ENCODE measurements at places on chromosomes 2 and 18. TPM values are rescaled to one million over a fixed set of nuclear protein-coding genes. Genes with fewer than 3 reads are reported as not detected.

- DNase-seq: no peak
Observed at GRCh38 chr2:239778042-239778851, 246.9 kb downstream of the NDUFA10 start.

- no peak for DNase-seq
Observed at GRCh38 chr2:95359501-95359930, 43.0 kb upstream of the FAHD2A start.

DNA sequence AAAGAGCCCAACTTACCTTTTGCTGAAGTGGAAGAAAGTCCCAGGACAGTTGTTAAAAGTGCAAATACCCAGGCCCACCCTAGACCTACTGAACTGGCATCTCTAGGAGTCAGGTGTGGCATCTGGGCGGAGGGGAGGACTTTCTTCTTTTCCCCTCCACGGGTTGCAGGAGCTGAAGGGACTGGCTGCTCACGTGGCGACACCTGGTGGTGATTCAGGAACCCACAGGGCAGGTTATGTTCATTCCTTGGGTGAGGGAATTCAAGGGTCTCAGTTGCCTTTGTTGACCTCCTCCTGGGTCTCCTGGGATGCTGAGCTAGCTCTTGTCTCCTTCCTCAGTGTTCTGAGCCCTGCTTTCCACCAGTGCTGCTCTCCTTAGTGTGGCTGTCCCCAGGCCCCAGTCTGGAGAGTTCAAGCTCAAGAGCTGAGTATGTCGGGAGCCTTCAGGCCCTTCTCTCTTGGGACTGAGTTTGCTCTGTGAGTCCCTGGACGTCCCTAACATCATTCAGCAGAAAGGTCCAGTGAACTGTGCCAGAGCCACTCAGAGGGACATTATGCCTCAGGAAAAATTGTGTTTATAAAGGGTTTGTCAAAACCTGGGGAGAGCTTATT, 56.9 kb downstream of the DYSF start:
- peak; percentile 52 for DNase-seq

The MROH2A gene
- 0.10 TPM for total RNA-seq

- no peak for DNase-seq
Observed at GRCh38 chr2:30702694-30703093, 104.6 kb downstream of the CAPN13 start.

DNA sequence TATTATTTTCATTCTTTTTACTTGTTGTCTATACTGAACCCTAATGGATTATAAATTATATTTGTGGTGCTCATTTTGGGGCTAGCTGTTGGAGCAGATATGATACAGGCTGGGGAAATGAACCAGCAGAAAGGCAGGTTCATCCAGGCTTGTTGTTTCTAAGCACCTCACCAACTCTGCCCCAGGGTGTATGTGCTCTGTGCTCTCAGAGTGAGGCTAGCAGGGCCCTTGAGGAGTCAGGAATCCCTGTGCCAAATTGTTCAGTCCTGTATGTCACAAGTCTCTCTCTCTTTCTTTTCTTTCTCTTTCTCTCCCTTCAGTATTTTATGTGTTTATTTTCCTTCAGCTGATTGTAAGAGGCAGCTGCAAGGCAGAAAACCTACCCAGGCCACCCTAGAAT, 181.1 kb upstream of the DPP10 start:
- DNase-seq: no peak

- DNase-seq: no peak
Observed at GRCh38 chr2:162465430-162465829, 121.5 kb downstream of the GCA start.

DNA sequence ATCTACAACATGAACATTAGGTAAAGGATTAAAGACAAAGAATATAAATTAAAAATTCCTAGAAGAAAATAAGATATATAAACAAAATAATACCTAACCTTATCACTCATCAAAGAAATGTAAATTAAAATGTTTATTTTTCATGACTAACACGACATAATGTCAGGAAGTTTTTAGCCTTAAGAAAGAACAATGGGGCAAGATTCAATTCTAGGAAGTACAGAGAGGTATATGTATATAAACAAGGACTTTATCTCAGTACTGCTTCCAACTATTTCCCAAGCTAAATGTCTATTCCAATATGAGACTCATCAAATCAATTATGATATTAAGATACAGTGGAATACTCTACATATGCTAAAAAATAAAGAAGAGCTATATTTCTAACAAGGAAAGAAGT, 44.1 kb downstream of the TTC21B start:
- DNase-seq: no peak

DNA sequence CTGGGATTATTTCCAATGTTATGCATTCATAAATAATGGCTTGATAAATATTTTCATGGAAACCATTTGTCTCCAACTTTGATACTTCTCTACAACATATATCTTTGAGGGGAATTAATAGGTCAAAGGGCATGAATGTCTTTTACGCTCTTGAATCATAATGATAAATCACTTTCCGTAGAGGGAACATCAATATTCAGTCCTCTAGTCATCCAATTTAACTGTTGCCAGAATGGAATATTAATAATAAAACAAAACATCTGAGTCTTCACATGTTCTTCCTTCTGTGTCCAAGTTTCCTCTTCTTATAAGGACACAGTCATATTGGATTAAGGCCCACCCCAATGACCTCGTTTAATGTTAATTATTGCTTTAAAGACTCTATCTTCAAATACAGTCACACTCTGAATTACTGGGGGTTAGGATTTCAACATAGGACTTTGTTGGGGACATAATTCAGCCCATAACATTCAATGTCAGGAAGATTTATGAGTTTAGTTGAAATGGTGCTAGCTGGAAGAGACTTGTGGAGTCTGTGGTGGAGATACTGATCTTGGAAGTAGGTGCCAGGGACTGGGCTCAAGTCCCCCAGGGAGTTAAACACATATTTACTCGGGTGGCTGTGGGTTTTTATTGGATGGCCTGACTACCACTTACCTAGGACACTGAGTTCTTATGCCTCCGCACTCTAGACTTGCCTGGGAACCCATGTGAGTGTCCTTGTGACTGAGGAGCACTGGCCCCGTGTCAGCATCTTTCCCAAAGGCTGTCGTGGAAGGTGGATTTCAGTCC, 85.0 kb upstream of the SEC11C start:
- DNase-seq: peak; percentile 45

DNA sequence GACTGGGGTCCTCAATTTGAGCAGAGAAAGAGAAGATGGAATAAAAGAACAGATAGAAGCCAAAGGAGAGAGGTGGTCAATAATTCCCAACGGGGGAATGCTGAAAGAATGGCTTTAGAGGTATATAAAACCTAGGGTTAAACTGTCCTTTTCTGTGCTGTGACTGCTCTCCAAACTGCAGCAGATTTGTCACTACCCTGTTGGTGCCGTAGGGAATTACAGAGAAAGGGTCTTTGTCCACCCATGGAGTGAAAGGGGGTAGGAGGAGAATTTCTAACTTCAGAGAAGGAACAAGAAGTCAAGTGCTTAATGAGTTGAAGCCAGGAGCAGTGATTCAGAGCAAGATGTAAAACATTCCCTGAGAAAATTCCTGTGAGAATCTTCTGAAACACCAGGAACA, 486.5 kb downstream of the NUP35 start:
- no peak for DNase-seq

The CDH7 gene
- not detected for total RNA-seq

DNA sequence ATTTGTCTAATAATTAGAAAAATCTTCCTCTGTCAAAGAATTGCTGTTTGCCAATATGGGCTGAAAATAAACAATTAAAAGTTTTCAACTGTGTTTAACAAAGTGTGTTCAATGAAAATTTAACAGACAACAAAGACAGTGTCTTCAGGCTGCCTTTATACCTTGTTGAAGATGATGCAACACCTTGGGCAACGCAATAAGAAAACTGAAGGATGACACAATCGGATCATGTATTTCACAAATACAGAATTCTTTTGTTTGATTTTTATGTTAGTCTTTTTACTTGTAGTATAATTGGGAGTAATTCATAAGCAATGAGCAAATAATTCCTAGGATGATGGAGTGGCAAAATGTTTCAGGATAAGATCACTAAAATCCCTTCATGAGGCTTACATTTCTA, 27.8 kb downstream of the CHN1 start:
- DNase-seq: no peak

DNA sequence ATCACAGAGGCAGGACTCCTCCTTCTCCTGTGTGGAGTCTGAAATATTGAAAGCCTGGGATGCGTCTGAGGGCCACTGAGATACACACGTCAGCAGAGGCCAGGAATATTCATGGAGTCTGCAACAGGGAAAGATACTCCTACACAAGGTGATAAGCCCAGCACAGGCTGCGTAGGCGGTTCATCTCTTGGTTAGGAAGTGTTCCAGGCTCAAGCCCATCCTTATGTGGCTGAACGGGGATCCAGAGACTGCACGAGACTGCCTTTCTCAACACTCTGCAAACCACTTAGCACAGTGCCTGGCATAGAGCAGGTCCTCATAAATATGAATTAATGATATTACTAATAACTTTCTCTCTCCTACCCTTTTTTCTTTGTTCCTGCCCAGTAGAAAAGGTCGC, 29.2 kb upstream of the AGPS start:
- no peak for DNase-seq

Data from RPMI7951 (cell line).